A172 (cell line): ENCODE measurements at places on chromosomes 12 and 14. TPM values are rescaled to one million over a fixed set of nuclear protein-coding genes. Genes with fewer than 3 reads are reported as not detected.

Gene TPH2
- not detected in 2 replicates for total RNA-seq

Gene FITM1
- total RNA-seq = not detected in 2 replicates

Gene INSM2
- total RNA-seq = 0.10 and 0.17 TPM in 2 replicates

Gene KRT77
- not detected in 2 replicates for total RNA-seq

Gene NUP107
- total RNA-seq = 62.9 and 98.5 TPM in 2 replicates

Gene PZP
- total RNA-seq = not detected in 2 replicates

Gene CPM
- total RNA-seq = 0.24 TPM in 1 of 2 replicates, not detected in the other
